NCI-H2171 (cell line): ENCODE measurements at places on chromosomes 3 and 15.

DNA sequence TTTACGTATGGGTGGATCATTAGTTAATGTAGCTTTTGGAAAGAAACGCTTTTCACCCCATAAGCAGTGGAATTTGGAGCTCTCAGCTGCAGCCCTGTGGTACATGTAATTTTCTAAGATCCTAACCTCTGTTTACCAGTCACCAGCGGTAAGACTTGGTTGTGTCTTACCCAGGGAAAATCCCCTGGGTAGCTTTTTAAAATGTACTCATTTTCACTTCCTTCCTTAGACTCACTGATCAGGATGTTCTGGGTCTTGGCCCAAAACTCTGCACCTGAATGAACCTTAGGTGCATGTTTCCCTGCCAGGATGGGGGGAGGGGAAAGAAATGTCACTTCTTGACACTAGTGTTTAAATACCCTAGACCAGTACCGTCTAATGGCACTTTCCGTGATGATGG lies 605.2 kb downstream of the MAGI1 start:
- DNase-seq = no peak

DNA sequence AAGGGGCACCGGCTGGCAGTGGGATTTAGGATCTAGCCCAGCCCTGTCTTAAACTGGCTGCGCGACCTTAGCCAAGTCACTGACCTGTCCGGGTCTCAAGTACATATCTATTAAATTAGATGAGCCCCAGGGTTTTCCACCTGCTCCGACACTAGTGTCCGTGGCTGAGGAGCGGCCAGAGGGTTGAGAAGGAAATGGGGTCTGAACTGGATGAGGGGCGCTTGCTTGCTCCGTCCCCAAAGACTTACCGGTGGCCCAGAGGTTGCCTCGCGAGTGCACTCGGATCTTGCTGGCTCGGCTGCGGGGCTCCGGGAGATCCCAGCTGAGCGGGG lies 285 bp downstream of the NMB start:
- no peak for DNase-seq

- DNase-seq = no peak
Measured at GRCh38 chr15:66252685-66253417, 699 bp downstream of the MEGF11 start.

DNA sequence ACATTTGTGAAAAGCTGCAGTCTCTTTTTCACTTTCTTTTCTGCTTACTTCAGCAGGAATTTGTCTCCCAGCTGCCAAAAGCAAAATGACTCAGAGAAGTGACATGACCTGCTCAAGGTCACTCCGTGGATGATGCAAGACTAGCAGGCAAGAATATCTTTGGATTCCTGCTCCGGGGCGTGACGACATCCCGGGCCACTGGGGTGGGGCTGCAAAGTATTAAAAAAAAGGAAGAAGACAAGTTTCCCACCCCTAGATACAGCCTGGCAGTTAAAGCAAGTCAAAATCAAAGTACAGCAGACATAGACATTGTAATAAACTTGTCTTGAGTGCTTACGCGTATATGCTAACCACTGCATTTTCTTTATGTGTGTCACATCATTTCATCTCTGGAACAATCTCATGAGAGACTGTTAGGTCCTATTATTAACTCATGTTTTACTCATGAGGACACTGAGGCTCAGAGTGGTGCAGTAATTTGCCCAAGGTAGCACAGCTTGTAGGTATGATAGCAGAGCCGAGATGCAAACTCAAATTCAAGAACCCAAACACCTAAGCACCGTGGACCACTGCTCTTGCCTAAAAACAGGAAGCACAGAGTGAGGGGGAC lies 485.2 kb upstream of the PROK2 start:
- no peak for DNase-seq

DNA sequence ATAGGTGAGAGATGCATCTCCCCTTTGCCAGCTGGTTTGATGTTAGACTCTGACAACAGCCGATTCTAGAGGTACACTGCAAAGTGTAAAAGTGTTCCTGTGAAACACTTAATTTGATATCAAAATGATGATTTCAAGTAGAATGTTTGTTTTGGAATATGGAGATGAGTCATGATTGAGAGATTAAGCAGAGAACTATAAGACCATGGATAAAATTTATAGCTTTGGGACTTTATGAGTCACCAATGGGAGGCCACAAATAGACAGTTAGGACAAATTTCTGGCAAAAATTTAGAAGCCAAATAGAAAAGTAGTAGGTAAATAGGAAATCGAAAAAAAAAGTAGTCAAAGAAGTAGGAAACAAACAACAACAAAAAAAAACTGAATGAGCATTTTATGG lies 672.5 kb downstream of the NSUN3 start:
- no peak for DNase-seq

DNA sequence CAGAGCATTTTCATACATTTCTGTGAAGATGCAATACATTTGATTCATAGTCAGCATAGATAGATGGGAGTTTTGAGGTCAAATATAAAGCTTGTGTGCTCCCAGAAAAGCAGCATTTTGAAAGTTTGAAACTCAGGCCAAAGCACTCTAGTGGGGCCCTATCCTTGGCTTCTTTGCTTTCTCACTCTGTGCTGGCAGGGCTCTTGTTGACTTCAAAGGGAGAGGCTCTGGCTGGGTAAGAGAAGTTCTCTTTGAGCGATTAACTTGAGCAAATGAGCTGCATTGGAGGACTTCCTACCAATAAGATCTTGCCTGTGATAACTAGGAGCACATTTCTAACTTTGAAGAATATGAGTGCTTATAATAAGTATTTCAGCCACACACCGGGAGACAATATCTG lies 214.0 kb upstream of the RARB start:
- DNase-seq = no peak

DNA sequence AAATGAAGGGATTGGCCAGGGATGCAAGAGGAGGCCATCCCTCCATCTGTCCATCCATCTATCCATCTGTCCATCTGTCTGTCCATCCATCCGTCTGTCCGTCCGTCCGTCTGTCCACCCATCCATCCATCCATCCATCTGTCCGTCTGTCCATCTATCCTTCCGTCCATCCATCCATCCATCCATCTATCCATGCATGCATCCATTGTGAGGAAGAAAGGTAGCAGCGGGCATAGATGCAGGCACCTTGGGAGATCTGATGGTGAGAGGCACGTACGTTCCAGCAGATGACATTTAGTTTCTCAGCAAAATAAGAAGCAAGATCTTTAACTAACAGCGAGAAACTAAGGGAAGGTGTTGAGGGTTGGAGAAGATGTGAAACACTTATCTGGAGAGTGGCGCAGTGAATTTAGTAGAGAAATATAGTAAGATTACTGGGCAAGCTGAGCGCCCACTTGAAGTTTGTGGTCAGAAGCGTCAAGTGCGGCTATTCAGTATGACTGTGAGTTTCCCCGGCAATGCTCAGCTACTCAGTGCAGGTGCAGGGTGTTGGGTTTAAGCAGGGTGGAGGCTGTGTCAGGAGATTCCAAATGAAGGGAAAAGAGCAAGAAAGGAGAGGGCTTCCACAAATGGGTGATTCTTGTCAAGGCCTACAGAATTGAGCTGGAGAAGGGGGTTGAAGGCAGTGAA lies 22.4 kb upstream of the SRP14 start:
- DNase-seq = no peak

DNA sequence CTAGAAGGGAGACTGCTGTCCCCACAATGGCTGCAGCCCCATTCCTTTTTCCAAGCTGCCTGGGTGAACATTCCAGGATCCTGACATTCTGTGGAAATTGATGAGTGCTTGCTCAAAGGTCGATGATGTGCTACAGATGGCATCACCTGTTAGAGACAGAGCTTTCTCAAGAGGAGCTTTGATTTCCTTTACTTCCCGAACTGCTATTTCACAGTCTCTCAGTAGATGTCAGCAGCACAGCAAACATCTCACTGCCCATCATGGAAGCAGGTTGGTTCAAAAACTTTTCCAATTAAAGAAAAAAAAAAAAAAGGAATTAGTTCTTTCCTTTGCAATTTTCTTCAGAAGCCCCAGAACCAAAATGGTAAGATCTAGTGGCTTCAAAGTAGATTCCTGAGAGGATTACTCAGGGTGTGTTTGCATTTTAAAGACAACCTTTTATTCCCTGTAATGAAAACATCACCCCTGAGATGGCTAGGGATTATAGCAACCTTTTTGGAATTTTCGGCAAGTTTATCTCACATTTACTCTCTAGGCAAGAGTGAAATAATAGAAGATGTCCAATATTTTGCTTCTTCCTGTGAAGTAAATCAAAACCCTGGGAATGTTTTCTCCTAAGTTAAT lies 44.8 kb downstream of the POLR2M start:
- DNase-seq = peak; percentile 0

DNA sequence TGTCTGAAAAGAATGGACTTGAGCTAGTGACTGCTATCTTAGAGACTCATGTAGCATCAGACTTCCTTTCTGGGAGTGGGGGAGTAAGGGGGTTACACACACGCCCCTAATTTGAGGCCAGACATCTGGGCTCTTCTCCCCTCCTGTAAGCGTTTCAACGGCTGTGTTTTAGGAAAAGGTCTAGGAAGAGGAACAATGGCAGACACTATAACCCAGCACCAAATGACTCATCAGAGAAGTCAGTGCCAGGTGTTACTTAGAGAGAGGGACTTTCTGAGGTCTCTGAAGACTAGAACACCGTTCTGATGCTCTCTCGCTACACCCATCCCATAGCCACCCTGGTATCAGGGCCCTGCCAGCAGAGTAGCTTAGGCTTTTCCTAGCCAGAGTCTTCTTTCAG lies 65.5 kb downstream of the SSUH2 start:
- DNase-seq = no peak

- DNase-seq = no peak
Measured at GRCh38 chr15:65561934-65562333, 31.7 kb downstream of the HACD3 start.

- no peak for DNase-seq
Measured at GRCh38 chr15:67716171-67716570, 109.1 kb upstream of the SKOR1 start.

- no peak for DNase-seq
Measured at GRCh38 chr15:63895194-63895593, 61.4 kb upstream of the HERC1 start.

DNA sequence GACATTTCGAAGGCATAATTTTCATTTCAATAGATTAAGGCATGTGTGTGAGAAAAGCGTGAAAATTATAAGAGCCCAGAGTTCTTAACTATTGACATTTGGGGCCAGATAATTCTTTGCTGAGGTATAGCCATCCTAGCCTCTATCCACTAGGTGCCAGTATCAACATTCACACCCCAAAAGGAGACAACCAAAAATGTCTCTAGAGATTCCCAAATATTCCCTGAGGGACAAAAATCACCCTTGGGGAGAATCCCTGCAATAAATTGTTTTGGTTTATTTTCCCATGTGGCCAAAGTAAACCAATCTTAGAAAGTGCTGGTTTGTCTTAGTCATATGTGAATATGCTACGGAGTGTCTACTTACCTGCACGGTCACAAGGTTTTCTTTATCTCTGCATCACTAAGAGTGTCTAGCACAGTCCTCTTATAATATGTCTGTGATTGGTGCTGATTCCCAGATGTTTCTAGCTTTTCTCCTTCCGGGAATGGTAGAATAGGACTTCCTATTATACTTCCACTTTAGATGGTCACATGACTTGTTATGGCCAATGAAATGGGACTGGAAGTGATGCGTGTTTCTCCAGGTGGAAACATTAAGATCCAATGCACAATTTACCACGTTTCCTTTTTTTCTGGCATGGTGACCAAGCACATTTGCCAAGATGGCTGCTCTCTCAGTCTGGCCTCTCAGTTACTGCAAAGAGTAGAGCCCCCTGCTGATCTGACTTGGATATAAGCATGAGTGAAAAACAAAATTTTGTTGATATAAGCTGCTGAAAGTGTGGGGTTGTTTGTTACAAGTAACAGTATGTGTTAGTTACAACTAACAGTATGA lies 8.0 kb upstream of the KBTBD8 start:
- peak; percentile 10 for DNase-seq

DNA sequence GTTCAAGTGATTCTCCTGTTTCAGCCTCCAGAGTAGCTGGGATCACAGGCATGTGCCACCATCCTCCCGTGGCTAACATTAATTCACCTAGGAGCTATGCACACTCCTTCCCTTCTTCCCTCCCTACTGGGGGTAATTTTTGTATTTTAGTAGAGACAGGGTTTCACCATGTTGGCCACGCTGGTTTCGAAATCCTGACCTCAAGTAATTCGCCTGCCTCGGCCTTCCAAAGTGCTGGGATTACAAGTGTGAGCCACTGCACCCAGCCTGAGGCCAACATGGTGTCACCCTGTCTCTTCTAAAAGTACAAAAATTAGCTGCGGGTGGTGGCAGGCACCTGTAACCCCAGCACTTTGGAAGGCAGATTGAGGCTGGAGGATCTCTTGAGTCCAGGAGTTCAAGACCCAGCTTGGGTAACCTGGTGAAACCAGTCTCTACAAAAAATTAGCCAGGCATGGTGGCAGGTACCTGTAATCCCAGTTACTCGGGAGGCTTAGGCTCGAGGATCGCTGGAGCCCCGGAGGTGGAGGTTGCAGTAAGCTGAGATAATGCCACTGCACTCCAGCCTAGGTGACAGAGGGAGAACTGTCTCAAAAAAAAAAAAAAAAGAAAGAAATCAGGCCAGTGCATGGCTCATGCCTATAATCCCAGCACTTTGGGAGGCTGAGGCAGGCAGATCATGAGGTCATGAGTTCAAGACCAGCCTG lies 6.1 kb downstream of the RNU5B-1 start:
- no peak for DNase-seq

DNA sequence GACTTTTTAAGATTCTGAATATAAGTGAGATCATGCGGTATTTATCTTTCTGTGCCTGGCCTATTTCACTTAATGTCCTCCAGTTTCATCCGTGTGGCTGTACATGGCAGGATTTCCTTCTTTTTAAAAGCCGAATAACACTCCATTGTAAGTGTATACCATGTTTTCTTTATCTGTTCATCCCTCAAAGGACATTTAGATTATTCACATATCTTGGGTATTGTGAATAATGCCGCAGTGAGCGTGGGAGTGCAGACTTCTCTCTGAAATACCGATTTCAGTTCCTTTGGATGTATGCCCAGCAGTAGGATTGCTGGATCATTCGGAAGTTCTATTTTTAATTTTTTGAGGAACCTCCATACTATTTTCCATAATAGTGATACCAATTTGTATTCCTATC lies 136.1 kb downstream of the APBA2 start:
- no peak for DNase-seq

- peak; percentile 51 for DNase-seq
Measured at GRCh38 chr3:156675830-156676767, 1.7 kb downstream of the TIPARP start.

- no peak for DNase-seq
Measured at GRCh38 chr3:196195664-196196265, 15.4 kb downstream of the ZDHHC19 start.
